ENCODE measurements at places on chromosomes 16 and 17.

DNA sequence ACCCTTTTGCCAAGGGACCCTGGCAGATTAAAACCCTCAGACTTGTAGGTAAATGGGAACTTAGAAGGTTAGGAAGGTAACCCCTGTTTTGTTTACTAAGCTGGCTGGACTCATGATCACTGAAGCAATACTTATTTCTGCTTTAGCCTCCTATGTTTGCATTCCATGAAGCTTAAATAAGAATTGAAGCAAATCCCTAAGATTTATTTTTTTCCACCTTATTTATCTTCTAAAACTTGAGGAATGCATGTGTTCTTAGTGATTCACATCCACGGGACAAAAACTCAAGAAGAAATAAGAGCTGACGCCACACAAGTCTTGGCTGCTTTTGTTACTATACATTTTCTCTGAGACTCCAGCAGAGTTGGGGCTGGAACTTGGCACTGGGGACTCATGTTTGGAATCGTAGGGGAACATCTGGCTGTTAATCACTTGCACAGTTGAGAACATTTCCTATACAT, 35.5 kb downstream of the CLUAP1 start:
- DNase-seq: no peak

GRCh38 chr17:14471052-14471451, 170.2 kb downstream of the HS3ST3B1 start:
- DNase-seq: peak; percentile 36

GRCh38 chr16:58448890-58449289, 51.1 kb upstream of the NDRG4 start:
- DNase-seq: no peak

DNA sequence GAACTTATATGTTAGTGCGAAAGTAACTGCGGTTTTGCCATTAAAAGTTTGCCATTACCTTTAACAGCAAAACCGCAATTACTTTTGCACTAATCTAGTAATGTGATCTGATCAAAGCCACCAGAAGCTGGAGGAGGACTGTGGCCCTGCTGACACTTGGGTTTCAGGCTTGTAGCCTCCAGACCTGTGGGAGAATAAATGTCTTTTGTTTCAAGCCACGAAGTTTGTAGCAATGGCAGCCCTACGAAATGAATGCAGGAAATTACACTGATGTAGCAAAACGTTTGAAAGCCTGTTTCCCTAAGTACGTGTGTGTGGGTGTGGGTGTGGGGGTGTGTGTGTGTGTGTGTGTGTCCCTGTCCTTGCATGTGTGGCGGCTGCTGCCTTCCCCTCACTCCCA, 66.6 kb downstream of the WSB1 start:
- no peak for DNase-seq

DNA sequence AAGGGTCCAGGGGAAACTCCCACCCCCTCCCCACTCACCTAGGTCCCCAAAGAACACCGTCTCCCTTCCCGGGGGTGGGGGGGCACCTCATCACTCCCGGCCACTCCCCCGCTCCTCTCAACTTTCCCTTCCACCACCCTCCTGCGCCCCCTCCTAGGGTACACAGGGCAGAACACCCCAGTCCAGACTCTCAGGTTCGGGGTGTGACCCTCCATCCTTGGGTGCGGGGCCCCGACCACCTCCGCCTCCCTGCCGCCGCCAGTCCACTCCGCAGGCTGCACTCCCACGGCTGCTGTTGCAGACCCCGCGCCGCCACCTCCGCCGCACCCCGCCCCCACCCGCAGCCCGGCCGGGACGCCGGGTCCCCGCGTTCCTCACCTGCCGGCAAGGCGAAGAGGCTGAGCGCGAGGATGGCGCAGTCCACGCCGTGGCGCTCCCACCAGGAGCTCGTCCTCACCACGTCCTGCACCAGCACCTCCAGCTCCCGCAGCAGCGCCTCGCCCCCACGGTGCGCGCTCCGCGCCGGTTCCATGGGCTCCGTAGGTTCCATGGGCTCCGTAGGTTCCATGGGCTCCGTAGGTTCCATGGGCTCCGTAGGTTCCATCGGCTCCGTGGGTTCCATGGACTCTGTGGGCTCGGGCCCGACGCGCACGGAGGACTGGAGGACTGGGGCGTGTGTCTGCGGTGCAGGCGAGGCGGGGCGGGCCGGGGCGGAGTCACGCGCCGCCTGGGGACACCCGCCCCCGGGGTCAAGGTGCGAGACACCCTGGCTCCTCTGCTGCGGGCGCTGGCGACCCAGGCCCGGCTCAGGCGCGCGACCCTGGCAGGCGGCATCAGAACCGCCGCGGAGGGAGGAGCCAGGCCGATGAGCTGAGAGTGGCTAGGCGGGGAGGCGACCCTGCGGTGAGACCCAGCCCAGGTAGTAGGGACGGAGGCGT, at the start of gene FADS6:
Gene FADS6, minus strand, starts transcription at position 660 of the 938 bp plus-strand sequence. Its CDS starts 38 bp downstream, at position 622.
- no peak for DNase-seq

DNA sequence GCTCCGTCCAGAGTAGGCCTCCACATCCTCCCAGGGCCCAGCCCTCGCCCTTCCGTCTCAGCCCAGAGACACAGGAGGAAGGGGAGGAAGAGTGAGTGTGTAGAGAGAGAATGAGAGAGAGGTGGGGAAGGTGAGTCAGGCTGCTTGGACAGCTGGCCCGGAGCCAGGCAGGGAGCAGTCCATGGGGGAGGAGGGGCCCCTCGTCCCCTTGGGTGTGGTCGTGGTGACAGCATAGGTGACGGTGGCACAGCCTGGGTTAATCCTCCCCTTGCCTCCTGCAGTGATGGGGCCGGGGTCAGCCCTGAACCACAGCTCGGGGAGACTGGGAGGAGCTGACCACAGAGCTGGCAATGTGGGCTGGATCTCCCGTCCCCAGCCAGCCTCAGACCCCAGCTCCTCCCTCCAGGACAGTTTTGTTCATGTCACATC, 36.5 kb downstream of the FA2H start:
- peak; percentile 78 for DNase-seq

- no peak for DNase-seq
Observed at GRCh38 chr16:79206889-79207288, 393.6 kb downstream of the MAF start.

DNA sequence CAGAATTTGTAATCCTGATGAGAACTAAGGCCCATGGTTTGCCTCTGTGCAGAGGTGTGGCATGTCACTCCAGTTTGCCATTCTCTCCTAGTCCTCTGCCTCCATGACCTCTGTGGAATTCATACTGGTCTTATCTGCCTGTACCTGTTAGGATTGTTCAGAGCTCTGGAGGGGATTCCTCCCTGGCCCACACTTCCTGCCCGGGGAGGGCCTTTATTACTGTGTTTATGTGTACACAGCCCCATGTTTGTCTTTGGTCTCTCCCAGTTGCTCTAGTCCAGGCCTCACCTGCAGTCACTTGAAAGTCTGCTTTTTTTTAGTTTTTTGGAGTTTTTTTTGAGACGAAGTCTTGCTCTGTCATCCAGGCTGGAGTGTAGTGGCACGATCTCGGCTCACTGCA, 36.4 kb downstream of the RHBDL3 start:
- DNase-seq: no peak

GRCh38 chr17:77376795-77377709, 236.3 kb downstream of the SEC14L1 start:
- no peak for DNase-seq

DNA sequence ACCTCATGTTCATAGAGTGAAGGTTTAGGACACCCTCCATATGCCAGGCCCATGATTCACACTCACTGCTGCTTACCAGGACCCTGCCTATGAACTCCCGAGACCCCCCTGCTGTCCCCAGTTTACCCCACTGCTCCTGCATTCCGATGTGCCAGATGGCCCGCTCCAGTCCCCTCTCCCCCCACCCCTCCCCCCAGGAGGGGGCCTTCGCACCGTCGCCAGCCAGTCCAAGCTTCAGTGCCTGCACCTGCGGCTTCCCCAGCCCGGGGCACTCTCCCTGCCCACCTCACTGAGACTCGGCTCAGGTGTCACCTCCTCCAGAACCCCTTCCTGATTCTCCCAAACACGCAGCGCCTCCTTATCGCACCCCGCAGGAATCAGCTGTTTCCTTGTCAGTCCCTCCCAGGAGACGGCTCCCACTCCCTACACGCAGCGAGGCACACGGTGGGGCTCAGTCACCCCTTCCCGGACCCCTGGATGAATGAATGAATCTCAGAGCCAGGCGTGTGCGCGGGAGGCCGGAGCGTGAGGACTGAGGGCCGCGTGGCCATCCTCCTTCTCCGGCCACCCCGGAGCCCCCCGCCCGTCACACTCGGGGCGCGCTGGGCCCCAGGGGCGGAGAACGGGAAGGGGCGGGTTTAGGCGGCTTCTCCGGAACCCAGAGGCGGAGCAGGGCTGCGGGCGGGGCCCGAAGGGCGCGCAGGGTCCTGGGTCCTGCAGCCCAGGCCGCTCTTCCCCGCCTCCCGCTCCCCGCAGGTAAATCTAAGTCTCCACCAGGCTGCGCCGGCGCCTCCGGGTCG, 1.6 kb downstream of the MYO1C start:
- DNase-seq: peak; percentile 66

DNA sequence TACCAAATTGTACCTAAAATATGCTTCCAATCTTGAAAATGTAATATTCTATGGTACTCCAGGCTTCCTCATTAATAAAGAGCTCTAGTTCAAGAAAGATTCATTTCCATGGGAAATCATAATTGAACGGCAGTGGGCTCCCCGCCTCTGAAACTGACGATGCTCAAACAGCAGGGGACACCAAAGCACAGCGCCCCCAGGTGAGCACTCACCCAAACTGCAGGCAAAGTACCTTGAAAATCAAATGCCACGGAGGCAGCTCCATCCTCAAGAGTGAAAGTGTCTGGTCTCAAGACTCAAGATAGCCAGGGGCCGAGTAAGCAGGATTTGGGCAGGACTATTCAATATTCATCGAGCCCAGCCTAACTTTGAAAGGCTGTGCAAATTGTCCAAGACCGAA, 217.4 kb upstream of the TNRC6C start:
- no peak for DNase-seq

GRCh38 chr16:1626327-1626726, 14.2 kb downstream of the CRAMP1 start:
- DNase-seq: no peak

DNA sequence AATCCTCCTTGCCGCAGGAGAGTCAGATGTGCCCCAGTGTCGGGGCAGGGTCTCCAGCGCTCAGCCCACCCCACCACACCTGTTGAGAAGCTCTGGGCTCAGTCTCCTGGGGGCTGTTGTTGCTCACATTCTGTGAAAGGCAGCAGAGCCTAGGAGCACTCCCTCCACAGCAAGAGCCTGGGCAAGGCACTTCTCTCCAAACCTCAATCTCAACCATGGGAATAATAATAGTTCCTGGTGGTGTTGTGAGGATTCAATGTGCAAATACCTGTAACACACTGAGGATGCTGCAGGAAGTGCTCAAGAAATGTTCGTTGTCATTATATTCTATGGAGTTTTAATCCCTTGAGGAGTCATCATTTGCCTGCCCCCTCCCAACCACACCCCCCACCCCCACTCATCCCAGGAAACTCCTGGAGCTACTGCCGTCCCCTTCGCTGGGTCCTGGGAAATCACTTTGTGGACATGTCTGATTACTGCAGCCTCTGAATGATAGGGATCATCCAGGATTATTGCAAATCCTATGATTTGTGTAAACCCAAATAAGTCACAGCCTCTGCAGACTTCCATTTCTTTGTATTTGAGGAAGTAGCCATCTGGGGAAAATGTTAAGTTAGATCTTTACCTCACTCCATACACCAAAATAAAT, 61.5 kb downstream of the CCT6B start:
- DNase-seq: no peak

DNA sequence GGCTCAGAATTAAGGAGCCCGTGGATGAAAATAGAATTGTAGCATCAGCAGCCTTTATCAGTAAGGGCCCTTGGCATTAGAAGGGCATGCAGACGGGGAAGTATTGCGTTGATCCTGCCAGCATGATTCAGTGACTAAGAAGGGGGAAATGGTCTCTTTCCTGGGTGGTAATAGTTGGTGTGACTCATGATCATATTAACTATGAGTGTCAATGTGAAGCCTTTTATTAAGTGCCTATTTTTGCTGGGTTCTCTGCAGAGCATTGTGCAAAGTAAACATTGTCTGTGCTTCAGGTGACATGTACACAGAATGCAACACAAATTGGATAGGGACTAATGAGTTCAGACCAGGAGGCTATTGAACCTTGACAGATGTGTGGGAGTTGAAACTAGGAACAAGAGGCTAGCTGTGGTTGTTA, 24.5 kb downstream of the RCVRN start:
- DNase-seq: peak; percentile 60

DNA sequence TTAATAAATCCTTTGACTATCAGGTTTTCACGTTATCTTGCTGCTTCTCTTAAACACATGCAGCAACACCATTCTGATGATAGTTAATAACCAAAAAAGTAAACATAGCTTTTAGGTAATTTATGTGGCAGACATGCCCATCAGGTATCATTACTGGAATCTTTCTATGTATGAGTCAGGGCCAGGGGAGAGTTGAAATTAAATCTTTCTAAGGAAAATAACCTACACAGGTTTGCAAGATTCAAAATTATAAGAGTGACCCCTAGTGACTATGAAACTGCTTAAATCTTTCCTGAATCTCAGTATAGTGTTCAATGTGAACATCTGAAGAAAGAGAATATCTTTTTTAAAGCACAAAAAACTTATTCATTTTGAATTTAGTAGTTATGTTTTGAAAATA, 666.6 kb downstream of the CDH11 start:
- no peak for DNase-seq

GRCh38 chr17:43028221-43028861, 3.3 kb downstream of the RND2 start:
- no peak for DNase-seq

GRCh38 chr17:4258867-4259266, 4.9 kb downstream of the ANKFY1 start:
- no peak for DNase-seq

GRCh38 chr17:82599674-82600661, 48.3 kb downstream of the WDR45B start:
- DNase-seq: no peak

DNA sequence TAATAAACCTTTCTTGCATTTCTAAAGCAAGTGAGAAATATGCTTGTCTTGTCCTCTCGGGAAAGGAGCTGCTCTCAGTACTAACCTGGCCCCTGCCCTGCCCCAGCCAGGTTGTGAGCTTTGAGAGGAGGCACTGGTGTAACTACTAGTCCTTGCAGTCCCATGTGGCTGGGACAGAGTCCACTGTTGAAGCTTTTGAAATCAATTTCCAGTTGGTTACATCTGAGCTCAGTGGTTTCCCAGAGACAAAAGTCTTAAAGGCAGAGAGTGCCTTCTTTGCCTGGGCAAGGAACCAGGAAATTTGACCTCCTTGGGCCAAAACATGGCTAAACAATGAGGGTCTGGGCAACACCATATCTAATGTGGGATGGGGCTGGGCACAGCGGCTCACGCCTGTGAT, 48.7 kb downstream of the GSG1L start:
- no peak for DNase-seq

GRCh38 chr16:67726106-67727034, 7.3 kb upstream of the GFOD2 start:
- DNase-seq: no peak

GRCh38 chr17:48791128-48792032, 25.6 kb downstream of the TTLL6 start:
- DNase-seq: peak; percentile 81

DNA sequence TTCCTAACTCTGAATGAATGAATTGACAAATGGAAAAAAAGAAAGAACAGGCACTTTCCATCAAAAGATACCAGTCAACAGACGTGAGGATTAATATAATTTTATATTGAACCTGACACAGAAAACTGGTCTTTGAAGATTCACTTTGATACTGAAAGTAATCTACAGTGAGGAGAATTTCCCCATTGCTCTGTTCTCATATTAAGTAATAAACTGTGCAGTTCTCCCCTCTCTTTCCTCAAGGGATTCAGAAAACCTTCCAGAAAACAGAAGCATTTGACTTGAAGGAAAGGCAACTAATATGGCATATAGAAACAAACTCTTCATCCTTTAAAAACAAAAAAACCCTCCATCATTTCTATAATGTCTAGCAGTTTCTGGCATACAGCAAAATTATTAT, 2.2 kb downstream of the TEX2 start:
- DNase-seq: no peak

All from urothelium cell line (cell line).